Stimulated activated CD4-positive, alpha-beta T cell treated with anti-CD3 and anti-CD28 coated beads, Interleukin-15, amount 100 ng/mL, for 1 hour (primary cell): ENCODE measurements at places on chromosomes 11 and 22.

GRCh38 chr11:33620423-33621171 lies 80.0 kb downstream of the C11orf91 start:
- no peak for DNase-seq

DNA sequence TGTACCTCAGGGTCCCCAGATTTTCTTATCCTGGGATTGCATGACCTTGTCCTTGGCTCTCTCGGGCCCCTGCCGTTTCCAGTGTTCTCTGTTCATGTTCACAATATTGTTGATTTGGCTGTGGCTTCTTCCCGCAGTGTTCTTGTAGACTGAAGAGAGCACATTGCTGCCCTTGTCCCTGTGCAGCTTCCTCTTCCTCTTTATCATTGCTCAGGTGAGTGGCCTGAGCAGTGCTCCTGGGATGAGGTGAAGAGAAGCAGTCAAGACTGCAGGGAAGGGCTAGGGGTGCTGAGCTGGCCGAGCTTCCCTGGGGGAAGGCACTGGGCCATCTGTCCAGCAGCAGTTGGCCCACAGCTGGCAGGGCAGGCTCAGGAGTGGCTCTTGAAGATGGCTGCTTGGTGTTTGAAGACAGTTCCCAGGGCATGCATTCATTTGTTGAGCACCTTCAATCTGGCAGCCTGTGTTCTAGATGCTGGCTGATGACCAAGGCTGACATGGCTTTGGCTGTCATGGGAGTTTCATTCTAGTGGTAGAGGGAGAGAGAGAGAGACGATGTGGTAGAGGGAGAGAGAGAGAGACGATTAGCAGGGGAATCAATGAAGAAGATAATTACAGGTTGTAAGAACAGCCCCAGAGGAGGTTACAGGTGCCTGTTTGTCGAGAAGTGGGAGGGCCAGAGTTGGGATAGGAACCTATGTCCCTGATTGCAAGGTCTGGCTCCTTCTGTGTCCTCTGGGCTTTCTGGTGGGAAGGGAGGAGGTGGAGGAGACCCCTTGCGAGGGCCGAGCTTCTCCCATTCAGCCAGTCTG lies 17.4 kb downstream of the BMAL1 start:
- DNase-seq: no peak

DNA sequence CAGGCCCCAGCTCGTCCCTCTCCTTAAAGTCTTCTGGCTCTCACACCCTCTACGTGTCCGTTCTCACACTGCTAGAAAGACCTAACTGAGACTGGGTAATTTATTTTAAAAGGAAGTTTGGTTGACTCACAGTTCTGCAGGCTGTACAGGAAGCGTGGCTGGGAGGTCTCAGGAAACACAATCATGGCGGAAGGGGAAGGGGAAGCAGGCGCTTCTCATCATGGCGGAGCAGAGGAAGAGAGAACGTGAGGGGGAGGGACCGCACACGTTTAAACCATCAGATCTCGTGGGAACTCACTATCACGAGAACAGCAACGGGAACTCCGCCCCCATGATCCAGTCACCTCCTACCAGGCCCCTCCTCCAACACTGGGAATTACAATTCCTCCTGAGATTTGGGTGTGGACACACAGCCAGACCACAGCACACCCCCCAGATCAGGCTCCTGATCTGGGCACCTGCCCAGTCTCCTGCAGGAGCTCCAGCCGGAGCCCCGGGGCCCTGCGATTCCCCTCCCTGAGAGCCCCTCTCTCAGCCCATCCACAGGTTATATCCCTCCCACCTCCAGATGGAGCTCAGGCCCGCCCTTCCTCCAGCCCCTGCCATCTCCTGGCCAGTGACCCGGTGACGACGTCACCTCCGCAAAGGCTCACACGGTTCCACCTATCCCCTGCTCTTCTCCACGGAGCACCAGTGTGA lies 170.2 kb downstream of the BRD1 start:
- peak; percentile 38 for DNase-seq

- no peak for DNase-seq
These were observed 184.0 kb downstream of the TBC1D22A start for GRCh38 chr22:46946383-46946962.

GRCh38 chr11:106193956-106194355 lies 116.5 kb downstream of the AASDHPPT start:
- no peak for DNase-seq

DNA sequence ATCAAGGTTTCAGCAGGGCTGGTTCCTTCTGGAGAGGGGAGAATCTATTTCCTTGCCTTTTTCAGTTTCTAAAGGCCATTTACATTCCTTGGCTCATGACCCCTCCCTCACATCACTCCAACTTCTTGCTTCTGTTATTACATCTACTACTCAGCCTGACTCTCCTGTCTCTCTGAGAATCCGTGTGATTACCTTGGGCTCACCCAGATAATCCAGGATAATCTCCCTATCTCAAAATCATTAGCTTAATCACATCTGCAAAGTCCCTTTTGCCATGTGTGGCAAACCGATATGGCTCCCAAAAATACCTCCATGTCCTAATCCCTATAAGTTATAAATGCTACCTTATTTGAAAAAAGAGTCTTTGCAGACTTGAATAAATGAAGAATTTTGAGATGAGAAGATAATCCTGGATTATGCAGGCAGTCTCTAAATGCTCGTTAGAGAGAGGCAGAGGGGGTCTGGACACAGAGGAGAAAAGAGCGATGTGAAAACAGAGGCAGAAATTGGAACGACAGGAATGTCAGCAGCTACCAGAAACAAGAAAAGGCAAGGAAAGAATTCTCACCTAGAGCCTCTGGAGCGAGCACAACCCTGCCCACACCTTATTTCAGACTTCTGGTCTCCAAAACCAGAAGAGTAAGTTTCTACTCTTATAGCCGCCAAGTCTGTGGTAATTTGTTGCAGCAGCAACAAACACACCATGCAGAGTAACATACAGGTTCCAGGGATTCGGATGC lies 23.6 kb upstream of the ARHGAP32 start:
- no peak for DNase-seq

GRCh38 chr22:39429916-39430575 lies 26.8 kb upstream of the MGAT3 start:
- DNase-seq: no peak

GRCh38 chr11:59756845-59757244 lies 1.7 kb downstream of the STX3 start:
- no peak for DNase-seq

DNA sequence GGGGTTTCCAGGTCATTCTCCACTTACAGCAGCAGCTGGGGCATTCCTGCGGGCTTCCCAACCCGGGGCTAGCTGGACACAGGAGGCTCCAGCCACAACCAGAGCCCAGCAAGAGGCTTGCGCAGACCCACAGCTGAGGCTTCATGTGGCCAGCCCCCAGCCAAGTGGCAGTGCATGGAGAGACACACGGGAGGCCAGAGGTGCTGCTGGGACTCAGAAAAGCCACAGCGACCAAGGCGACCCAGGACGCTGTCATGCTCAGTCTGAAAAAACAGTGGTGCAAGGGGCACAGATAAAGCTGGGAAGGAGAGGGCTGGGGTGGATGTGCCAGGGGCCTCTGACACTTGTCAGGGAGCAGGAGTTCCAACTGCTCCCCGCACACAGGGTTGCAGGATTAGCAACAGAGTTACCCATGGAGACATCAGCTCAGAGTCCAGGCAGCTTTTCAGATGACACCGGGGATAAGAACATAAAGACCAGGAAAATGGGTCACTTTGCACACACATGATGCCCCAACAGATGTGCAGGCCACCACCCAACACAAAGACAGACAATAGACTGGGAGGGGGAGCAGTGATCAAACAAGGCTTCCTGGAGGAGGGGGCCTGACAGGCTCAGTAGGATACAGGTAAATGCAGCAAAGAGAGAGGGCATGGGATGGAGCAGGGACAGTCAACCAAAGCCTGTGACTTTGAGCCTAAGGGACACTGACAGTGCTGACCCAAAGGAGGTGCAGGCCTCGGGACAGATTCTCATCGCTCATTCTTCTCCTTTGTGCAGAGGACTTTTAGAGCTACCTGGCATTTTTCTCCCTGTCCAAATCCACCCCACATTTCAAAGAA lies 6.9 kb upstream of the NEAT1 start:
- no peak for DNase-seq

GRCh38 chr11:34327804-34328631 lies 29.8 kb downstream of the ABTB2 start:
- DNase-seq: no peak

DNA sequence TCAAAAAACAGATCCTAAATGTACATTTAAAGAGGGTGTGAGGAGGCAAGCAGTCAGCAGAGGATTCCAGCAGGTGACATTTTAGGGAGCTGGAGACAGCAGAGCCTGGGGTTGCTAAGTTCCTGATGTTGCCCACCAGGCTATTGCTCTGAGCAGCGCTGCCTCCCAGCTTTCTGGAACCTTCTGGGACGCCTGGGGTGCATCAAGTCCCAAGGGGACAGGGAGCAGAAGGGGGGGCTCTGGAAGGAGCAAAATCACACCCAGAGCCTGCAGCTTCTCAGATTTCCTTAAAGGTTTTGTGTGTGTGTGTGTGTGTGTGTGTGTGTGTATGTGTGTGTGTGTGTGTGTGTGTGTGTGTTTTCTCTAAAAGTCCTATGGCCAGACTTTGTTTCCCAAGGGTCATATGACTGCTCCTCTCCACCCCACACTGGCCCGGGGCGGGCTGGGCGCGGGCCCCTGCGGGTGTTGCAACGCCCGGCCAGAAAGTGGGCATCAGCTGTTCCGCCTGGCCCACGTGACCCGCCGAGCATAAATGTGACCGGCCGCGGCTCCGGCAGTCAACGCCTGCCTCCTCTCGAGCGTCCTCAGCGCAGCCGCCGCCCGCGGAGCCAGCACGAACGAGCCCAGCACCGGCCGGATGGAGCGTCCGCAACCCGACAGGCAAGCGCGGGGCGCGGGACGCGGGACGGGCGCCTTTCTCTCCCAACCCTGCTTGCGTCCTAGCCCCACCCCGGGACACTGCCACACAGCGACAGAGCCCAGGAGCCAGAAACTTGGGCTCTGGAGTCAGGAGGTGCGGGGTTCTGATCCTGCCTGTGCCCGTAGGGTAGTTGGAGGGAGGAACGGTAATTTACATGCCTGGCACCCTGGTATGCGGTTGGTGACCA lies at the start of gene HMOX1:
Gene HMOX1, plus strand, starts transcription at position 560 of the 887 bp plus-strand sequence. Its CDS starts 78 bp downstream, at position 638.
- DNase-seq: no peak

DNA sequence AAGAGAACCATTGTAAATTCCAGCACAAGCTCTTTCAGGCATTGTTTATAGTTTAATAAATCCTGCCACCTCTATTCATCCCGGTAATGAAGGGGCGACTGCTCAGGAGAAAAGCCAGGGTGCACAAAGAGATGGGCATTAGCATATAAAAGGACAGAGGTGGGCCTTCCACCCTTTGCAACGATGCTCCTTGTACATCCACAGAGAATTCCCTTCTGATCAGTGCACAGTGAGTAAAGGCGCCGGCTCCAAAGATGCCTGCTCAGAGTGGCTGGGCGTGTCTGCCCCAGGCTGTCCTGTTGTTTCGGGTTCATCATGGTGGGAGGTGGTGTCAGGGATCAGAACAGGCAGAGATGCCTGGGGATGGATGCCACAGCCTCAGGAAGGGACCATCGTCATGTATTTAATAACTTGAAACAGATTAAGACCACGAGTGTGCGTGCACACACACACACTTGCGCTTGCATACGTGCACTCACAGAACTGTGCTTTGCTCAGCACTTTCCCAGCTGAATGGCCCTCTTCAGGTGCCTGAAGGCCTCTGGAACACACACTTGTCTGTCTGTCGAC lies 305.0 kb downstream of the TBC1D22A start:
- DNase-seq: no peak

GRCh38 chr11:12376259-12377081 lies 901 bp upstream of the PARVA start:
- no peak for DNase-seq

GRCh38 chr22:20226077-20226716 lies 41.9 kb downstream of the RTN4R start:
- DNase-seq: no peak

- no peak for DNase-seq
These were observed 321.1 kb downstream of the TENM4 start for GRCh38 chr11:79119491-79120284.
